ENCODE measurements at places on chromosomes 2 and 18. TPM values are rescaled to one million over a fixed set of nuclear protein-coding genes. Genes with fewer than 3 reads are reported as not detected.

- DNase-seq = no peak
Observed at GRCh38 chr2:17115042-17115441, 403.2 kb downstream of the RAD51AP2 start.

The ZFAND2B gene
- polyA plus RNA-seq = 26.7 TPM

- no peak for DNase-seq
Observed at GRCh38 chr18:42929857-42930256, 185.6 kb downstream of the RIT2 start.

The RAB27B gene
- polyA plus RNA-seq = 1.2 TPM

DNA sequence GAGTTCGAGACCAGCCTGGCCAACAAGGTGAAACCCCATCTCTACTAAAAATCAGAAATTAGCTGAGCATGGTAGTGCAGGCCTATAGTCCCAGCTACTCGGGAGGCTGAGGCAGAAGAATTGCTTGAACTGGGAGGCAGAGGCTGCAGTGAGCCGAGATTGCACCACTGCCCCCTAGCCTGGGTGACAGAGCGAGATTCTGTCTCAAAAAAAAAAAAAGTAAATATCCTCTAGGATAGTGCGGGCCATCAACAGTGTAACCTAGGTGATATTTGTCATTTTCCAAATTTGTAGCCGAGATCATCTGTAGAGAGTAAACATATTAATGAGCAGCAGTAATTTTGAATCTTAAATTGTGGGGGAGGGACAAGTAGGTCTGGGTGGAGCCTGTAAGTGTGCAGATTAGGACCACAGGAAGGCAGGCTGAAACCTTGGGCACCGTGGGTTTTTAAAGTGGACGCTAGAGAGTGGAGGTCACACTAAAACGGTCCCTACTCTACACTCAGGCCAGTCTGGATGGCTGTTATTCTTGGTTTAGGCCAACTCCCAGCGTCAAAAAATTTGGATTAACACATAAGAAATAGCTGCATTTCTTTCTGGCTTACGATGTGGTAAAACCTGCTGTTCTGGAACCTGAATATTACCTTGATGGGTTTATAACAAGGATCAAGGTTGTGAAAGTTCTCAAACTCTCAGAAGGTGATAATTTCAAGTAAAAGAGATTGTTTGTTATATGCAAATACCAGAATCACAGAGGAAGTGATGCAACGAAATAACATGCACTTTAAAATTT, 22.7 kb upstream of the TET3 start:
- DNase-seq = no peak

- DNase-seq = no peak
Observed at GRCh38 chr2:80037310-80037709, 267.2 kb downstream of the LRRTM1 start.

DNA sequence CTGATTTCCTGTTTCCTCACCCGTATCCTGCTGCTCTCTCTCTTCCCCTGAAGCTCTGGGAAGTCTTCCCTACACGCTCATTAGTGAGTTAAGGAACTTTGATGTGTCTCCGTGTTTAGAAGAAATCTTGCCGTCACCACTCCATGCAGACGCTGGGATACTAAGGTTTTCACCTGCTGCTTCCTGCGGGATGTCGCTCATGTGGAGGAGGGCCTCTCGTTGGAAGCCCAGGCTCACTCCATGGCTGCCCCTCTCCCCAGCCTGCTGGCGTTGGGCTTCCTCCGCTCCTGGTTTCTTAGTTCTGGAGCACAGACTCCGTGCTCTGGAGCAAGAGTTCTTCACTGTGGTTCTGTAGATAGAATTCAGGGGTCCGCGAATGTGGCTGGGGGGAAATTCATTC, 326.3 kb downstream of the GBX2 start:
- no peak for DNase-seq

DNA sequence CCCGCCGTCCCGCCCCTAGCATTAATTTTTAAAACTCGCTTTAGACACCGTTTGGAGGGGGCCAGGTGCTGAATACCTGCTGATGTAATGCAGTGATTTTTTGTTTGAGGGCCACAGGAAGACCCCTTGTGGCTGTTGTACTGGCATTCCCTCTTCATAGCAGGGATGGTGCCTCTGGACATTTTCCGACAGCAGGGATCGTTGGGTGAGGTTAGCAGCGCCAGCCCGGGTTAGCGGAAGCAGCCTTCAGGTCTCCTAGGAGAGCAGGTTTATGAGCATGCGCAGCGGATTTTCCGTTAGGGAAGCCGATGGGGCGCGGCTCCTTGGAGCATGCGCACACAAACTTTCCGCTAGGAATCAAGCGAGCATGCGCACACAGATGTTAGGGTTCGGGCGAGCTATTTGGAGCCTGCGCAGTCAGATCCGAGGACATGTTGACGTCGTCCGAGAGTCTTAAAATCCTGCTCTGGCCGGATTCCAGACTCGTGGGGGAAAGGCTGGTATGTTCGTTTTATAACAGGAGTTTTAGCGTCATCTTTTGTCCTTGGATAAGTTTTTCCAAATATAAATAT, 17.2 kb upstream of the C2orf74 start:
- DNase-seq = peak; percentile 99

- DNase-seq = no peak
Observed at GRCh38 chr2:2933426-2933825, 444.2 kb downstream of the EIPR1 start.

The CHPF gene
- polyA plus RNA-seq = 74.6 TPM

DNA sequence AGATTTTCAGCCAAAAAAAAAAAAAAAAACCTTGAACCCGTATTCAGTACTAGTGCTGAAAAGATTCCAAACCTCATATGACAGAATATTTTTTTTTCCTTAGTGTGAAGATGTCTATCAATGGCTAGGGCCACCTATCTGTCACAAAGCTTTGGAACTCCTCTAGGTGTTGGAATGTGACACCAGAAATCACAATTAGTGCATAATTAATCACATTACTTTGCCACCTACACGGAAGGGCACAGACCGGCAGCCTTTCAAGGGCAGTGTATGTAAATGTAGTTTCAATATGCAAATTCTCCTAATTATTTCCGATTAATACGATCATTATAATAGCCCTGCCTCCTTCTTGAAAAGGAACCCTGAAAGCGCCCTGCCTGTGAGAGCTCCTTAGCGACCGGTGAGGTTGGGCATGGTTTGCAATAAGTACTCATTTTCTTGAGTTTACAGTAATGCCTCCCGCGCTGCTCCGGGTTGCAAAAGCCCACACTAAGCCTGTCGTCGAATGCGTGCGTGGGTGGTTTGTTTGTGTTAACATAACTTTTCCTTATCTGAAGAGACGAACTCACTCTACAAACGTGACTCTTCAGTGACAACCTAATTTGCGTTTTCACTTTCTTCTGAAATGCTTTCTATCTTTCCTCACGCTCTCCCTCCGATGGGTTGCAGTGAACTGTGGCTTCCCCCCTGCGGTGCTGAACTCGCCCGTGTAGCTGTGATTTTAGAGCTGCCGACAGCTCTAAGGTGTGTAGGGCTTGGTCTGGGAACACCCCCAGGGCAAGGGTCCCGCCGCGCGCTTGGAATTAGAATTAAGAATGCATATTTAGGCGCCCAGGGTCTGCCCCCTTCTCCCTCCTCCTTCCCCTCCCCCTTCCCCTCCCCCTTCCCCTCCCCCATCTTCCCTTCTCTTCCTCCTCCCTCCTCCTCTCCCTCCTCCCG, 765 bp upstream of the ID2 start:
- DNase-seq = peak; percentile 74

- no peak for DNase-seq
Observed at GRCh38 chr18:31646332-31647126, 37.9 kb downstream of the B4GALT6 start.

DNA sequence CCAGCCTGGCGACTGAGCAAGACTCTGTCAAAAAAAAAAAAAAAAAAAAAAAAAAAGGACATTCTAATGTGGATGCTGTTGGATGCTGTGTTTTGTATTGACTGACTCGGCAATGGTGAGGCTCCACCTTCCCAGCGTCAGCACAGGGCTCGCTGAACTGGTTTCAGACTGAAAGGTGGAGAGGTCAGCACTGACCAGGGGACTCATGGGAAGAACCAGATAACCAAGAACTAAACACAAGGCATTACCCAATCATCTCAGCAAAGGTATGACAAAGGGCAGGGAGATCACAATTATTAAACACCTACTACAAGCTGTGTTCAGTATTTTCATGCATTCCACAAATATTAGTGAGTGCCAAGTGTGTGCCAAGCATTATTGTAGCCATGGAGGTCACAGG, 103.2 kb downstream of the LRATD1 start:
- no peak for DNase-seq

DNA sequence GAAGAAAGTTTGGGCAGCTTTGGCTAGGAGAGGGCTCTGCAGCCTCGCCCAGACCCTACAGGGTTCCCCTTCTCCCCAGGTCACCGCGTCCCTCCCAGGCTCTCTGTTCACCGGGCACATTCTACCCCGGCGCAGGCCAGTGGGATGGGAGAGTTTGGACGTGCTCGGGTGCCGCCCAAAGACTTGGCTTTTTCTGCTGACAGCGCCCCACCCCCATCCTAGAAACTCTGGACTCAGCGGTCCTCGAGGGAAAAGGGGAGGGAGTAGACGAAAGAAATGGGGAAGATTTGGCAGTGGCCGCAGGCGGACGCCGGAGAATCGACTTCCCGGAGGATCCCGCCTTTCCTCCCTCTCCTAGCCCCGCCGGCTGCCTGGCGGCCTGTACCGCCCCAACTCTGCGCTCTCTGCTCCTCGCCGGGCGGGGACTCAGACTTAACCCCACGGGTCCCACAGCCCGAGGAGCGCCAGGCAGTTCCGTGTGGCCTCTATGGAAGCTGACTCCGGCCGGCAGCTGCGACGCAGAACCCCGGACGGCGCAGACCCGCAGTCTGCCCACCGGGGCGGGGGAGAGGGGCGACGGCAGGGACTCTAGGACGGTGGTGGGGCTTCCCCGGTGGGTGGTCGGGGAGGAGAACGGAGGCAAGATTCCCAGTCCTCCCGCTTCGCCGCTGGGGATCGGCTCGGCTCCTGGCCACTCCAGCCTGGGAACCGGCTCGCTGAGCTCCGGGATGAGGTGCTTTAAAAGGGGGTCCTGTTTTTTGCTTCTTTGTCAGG, 863 bp upstream of the SIX2 start:
- DNase-seq = peak; percentile 96

GRCh38 chr2:198371921-198372543, 567.6 kb downstream of the PLCL1 start:
- DNase-seq = peak; percentile 15

DNA sequence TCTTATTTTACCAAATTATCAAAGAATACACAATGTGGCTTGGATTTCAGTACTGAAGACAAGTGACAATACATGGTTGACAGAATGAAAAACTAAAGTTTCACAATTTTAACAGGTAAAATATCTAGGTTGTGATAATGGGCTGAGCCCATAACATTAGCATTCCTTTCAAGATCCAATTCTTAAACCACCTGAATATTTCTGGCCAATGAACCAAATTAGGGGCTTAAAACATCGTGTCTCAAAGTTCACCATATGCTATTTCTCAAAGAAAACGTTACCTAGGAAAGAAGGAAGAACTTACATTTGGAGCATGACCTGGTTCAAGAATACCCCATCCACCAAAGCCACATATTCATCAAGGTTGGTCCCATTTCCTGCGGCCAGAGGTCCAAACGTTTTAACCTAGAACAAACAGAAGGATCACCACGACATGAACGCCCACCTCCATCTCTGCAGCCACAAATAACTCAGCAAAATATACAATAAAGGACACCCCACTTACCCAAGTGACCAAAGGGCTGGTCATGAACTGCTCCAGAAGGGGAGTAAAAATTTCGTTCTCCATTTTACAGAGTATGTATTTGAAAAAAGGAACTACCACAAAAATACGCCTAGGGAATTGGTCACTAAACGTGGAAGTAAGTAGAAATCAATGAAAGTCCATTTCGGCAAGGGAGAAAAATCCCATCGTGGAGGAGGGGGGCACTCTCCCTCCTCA, 984 bp downstream of the CCDC88A start:
- no peak for DNase-seq

GRCh38 chr18:46332286-46332801, 228.2 kb downstream of the HAUS1 start:
- DNase-seq = no peak

- no peak for DNase-seq
Observed at GRCh38 chr18:41674506-41674905, 280.5 kb upstream of the PIK3C3 start.

DNA sequence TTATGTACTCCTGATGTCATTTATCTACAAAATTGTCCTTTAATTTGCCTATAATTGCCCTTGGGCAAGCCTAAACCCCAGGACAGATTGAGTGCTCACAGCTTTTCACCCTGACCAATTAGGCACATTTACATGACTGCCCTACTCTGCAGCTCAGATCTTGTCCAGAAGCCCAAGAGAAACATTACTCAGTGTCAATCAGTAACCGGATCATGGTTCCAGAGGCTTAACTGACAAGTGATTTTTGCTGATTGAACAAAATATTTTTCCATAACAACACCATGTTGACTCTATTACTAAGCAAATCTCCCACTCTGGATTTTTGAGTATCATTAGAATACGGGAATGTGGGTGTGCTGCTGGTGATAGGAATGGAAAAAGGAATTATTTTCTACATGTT, 465.4 kb upstream of the TNP1 start:
- DNase-seq = no peak

The ABCG8 gene
- polyA plus RNA-seq = not detected

DNA sequence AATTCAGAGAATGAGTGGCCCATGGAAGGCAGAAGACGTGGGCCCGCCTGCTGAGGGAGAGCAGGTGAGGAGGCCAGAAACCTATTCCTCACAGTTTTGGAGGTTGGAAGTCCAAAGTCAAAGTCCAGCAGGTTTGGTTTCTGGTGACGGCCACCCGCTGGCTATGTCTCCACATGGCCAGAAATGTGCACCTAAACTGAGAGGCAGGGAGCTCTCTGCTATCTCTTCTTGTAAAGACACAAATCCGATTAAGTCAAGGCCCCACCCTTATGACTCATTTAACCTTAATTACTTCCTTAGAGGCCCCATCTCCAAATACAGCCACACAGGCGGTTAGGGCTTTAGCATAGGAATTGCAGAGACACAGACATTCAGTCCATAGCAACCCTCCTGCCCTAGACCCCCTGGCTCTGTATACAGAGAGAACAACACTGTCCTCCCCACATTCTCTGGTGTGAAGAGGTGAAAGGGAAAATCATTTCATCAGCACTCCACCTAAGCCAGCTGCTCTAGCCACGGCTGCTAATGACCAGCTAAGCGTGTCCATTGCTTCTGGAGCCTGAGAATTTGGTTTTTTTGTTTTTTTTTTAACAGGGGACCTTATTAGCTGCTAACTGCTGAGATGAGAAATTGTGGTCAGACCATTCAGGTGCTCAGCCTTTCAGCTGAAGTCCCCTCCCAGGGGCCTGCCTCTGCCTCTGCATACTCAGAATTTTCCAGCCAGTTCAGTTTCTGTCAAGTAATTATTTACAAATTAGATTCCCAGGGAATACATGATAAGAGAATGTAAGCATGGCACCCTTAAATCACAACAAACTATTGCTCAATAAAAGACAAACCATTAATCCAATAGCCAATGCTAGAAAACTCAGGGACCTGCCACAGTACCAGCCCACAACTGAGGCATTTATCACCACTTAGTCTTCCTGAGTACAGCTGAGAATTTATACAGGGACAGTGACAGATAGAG, 368.7 kb upstream of the ID2 start:
- DNase-seq = no peak

The MRPL44 gene
- 27.0 TPM for polyA plus RNA-seq

All from muscle of leg (tissue), 16 donors.